Fibroblast of the aortic adventitia (primary cell): ENCODE measurements at places on chromosomes 4 and X. TPM values are rescaled to one million over a fixed set of nuclear protein-coding genes. Genes with fewer than 3 reads are reported as not detected.

The VCX3A gene
- not detected in 2 replicates for total RNA-seq

The GPRASP3 gene
- 5.3 and 10.7 TPM in 2 replicates for total RNA-seq

The RAI2 gene
- 0.33 and 4.0 TPM in 2 replicates for total RNA-seq

The SPANXA2 gene
- total RNA-seq, result not detected in 2 replicates

The RNF128 gene
- total RNA-seq, result 0.82 and 12.6 TPM in 2 replicates

The TENM3 gene
- 6.3 and 14.0 TPM in 2 replicates for total RNA-seq

The FGFBP2 gene
- not detected in 2 replicates for total RNA-seq

The SLC38A5 gene
- total RNA-seq, result 10.2 and 97.0 TPM in 2 replicates

The CLNK gene
- 0.08 TPM in 1 of 2 replicates, not detected in the other for total RNA-seq

The GC gene
- total RNA-seq, result not detected in 2 replicates

The MSX1 gene
- 4.3 and 17.6 TPM in 2 replicates for total RNA-seq

The C4orf46 gene
- 4.3 and 63.4 TPM in 2 replicates for total RNA-seq

The SLC2A9 gene
- 0.74 and 0.90 TPM in 2 replicates for total RNA-seq

The TRIM75 gene
- not detected in 2 replicates for total RNA-seq

The RRH gene
- total RNA-seq, result 0.09 TPM in 1 of 2 replicates, not detected in the other

The MTNR1A gene
- not detected in 2 replicates for total RNA-seq

The USP27X gene
- 2.8 and 2.9 TPM in 2 replicates for total RNA-seq

The LIMCH1 gene
- 0.82 and 8.7 TPM in 2 replicates for total RNA-seq

The HTN3 gene
- not detected in 2 replicates for total RNA-seq

The MAOA gene
- 4.7 and 9.6 TPM in 2 replicates for total RNA-seq

The FAM53A gene
- total RNA-seq, result 1.6 and 2.5 TPM in 2 replicates

The PNMA5 gene
- total RNA-seq, result not detected in 2 replicates

The ZMAT1 gene
- 0.08 and 0.18 TPM in 2 replicates for total RNA-seq

The NXF3 gene
- total RNA-seq, result 1.6 TPM in 1 of 2 replicates, not detected in the other

The SYNPO2 gene
- total RNA-seq, result 3.4 and 28.3 TPM in 2 replicates

The SATL1 gene
- not detected in 2 replicates for total RNA-seq

The RHOXF2 gene
- not detected in 2 replicates for total RNA-seq

The CPLX1 gene
- total RNA-seq, result not detected in 2 replicates

The MAGEC3 gene
- 0.27 TPM in 1 of 2 replicates, not detected in the other for total RNA-seq

The CTBP1 gene
- total RNA-seq, result 141 and 191 TPM in 2 replicates

The JADE1 gene
- 20.0 and 25.8 TPM in 2 replicates for total RNA-seq

The PAGE1 gene
- total RNA-seq, result not detected in 2 replicates

The HERC6 gene
- 4.9 and 14.0 TPM in 2 replicates for total RNA-seq

The SOD3 gene
- total RNA-seq, result 65.3 and 75.2 TPM in 2 replicates

The DGKK gene
- total RNA-seq, result not detected in 2 replicates

The RASGEF1B gene
- 1.2 and 2.0 TPM in 2 replicates for total RNA-seq

The LRRC66 gene
- 0.81 TPM in 1 of 2 replicates, not detected in the other for total RNA-seq

The SSX3 gene
- total RNA-seq, result not detected in 2 replicates

The LCORL gene
- total RNA-seq, result 6.7 and 11.0 TPM in 2 replicates

The GYG2 gene
- total RNA-seq, result 1.1 and 4.3 TPM in 2 replicates

The PRRG1 gene
- total RNA-seq, result 10.0 and 15.3 TPM in 2 replicates

The PF4V1 gene
- not detected in 2 replicates for total RNA-seq

The SFRP2 gene
- 0.27 and 1.8 TPM in 2 replicates for total RNA-seq

The MTTP gene
- total RNA-seq, result 0.09 and 0.25 TPM in 2 replicates

The NEUROG2 gene
- total RNA-seq, result not detected in 2 replicates

The MAGEB10 gene
- not detected in 2 replicates for total RNA-seq

The PCSK1N gene
- not detected in 2 replicates for total RNA-seq
